ENCODE measurements at places on chromosomes 4 and X.
A peak's percentile ranks its signal among the peaks of the same experiment; 100 is the strongest.

DNA sequence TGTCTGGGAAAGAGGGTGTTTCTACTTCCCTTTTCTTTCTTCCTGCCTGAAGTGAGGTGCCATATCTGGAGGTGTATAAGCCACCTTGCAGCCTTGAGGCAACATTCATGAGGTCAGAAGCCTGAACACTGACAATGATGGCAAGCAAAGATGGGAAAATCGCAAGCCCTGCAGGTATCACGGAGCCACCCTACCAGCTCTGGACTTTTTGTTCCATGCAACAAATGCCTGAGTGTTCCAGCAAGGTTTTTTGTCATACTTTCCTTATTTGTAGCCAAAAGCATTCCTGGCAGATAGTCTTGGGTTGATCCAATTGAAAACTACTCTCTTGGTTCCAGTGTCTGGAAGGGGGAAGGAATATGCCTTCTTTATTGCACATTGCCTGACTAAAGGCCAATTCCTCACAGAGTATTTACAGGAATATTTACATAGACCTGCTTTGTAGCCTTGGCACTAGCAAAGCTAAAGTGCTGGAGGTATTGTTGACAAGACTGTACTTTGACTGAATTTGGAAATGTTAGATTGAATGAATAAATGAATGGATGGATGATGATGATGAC, 14.4 kb upstream of the SOD3 start:
- no peak for DNase-seq

DNA sequence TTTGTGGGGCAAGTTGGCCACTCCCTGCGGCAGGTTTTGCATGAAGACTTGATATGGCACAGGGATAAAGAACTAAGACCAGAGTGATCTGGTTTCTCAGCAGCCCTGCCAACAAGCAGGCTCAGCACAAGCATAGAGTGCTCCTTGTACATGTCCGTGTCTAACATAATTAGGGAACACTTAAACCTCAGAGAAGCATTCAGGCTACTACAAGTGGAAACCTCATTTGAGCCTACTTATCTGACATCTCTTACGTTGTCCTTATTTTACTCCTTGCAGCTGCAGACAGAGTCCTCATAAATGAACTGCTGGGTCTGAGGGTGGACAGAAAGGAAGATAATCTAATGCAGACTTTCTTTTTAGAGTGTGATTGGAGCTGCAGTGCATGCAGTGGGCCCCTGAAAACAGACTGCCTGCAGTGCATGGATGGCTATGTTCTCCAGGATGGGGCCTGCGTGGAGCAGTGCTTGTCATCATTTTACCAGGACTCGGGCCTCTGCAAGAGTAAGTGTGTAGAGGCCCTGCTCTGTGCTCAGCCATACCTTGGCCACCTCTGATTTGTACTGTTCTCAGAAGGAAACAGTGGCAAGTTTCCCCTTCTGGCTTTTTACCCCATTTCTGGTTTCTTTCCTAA, 179.1 kb upstream of the ANXA3 start:
- DNase-seq, result no peak

DNA sequence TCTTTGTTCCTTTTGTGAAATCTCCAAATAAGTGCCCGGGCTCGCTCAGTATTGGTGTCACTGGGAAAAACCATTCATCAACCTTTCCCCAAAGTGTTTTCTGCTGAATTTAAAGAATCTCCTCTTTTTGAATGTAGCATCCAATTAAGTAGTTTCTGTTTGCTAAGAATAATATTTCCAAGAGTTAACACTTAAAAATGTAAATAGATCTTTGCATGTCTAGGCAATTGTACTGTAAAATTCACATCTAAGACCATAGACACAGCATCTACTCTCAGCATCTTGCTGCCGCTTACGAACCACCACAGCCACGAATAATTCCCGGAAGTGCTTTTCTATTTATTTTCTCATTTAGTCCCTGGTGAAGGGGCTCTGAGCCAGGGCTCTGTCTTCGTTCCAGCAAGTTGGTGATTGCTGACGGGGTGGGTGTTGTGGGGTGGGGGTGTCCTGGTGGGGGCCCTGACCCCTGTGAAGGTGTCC, 1.4 kb downstream of the NSG1 start:
- no peak for DNase-seq

DNA sequence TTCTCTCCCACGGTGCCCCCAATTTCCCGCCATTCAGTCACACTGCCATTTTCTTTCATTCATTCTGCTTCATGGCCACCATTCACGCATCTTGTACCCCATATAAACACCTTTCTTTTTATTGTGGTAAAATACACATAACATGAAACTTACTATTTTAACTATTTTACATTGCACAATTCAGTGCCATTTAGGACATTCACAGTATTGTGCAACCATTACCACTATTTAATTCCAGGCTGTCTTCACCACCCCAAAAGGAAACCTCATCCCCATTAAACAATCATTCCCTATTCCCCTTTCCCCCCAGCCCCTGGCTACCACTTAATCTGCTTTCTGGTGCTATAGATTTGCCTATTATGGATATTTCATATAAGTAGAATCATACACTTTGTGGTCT, 15.9 kb downstream of the SPACA5 start:
- DNase-seq, result no peak

DNA sequence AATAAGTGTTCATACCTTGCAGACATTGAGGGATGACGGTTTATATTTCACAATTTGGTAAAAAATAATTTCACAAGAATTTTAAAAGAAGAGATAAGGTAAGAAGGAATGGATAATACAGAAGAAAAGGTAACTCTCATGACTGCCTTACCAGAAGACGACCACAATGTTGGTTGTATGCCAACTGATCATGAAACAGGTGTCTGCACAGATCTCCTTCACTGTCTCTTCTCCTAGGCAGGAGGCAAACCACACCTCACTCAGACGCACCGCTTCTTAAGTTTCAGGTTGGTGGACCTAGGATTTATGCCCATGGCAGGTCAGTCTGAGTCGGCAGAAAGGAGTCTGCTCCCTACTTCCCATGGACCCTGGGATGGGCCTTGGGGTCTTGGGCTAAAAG, 177.2 kb downstream of the VSIG4 start:
- no peak for DNase-seq

- peak; percentile 30 for DNase-seq
Observed at GRCh38 chrX:386239-386767, 404 bp downstream of the PPP2R3B start.

DNA sequence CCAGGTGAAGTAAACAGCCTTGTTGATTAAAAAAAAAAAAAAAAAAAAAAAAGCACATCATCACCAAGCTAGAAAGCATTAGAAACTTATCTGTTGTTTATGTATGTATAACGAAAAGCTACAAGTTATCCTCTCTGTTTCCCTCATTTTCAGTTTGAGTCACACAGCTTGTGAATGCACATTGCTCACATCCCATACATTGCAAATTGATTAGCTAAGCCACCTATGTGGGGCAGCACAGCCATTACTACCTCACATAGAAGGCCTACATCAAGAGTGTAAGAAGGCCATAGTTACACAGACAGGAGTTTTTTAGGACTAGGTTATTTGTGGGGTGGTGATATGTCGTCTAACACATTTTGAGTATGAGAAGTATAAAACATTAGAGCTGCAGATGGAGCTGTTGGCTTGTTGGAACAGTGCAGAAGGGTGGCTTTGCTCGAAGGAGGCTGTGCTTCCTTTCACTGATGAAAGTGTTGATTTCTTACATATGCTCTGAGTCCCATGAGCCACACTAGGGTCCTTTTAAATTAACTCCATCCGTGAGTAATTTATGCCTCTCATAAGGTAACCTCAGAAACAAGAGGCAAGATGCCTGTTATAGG, 431.6 kb downstream of the GABRG1 start:
- no peak for DNase-seq

DNA sequence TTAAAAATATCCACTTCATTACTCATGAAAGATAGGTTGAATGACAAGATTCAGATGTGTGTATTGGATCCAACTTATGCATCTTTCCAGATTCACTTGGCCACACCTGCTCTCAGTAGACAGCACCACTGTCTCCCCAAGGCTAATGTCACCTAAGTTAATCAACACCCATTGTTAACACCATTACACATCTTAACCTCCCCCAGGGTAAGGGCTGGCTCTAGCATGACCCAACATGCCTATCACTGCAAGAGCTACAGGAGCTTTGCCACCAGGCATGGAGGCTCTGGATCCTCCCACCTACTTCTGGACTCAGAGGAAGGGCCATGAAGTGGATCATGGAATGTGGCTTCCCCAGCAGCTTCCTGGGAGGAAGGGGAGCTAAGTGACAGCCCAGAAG, 32.8 kb upstream of the LSM6 start:
- DNase-seq, result no peak

GRCh38 chr4:106717091-106717490, 319.0 kb downstream of the DKK2 start:
- DNase-seq, result no peak

GRCh38 chr4:177356921-177357320, 47.2 kb downstream of the NEIL3 start:
- DNase-seq, result no peak

DNA sequence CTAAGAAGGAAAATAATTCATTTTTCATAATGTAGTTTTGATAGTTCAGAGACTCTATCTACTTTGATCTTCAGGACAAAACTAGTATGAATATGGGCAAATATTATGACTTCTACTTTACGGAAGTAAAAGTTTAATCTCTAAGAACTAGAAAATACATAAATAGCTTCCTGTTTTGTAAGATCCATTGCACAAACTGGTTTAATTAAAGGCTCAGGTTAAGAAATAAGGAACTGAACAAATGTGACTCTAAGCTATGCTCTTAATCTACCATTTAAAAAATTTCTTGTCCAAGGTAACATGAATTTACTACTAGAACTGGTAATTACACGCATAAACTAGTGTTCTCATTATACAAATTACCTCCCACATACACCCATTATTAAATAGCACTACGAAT, 360.6 kb downstream of the INPP4B start:
- DNase-seq, result no peak

- DNase-seq, result no peak
Observed at GRCh38 chrX:34839451-34839850, 103.1 kb upstream of the FAM47B start.

DNA sequence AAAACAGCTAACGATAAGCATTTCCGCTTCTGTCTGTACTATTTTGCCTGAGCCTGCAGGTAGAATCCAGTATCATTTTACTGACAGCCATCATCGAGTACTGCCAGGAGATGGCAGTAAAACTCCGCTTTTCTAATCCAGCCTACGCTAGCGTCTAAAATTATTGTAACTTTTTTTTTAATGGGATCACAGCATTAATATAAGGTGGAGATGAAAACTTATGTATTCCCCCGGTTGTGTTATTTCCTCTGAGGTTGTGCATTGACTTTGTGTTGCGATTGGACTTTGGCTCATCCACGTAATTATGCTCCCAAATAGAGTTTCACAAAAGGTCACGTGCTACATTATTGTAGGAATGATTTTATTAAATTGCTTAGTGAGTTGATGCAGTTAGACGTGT, 248.1 kb downstream of the C4orf33 start:
- no peak for DNase-seq
